ENCODE measurements at places on chromosomes 5 and 9.

GRCh38 chr9:17081814-17082213, 53.0 kb upstream of the CNTLN start:
- no peak for DNase-seq
- no peak overlapping the region for H3K4me3 ChIP-seq
- H3K27me3 ChIP-seq: no peaks in the 10 kb centered on the region
- H3K4me1 ChIP-seq: peaks cover 19% of the 10 kb centered on the region

DNA sequence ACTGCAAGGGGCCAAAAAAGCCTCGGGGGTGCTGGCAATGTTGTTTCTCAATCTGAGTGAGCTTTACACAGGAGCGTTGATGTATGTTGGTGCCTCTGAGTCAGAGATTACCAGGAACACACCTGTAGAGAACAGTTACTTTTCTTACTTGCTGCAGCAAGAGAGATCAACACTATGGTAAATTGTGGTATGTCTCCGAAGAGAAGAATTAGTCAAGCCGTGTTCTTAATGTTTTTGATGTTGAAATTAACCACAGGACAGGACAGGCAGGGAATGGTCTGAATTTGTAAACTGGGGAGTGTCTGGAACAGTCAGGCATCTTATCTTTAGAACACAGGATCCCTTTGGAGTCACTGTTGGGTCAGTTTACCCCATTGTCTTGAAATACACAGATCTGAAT, 285.7 kb downstream of the DNAH5 start:
- H3K36me3 ChIP-seq: no peaks in the 10 kb centered on the region
- H3K27me3 ChIP-seq: no peaks in the 10 kb centered on the region
- DNase-seq: no peak
- H3K4me3 ChIP-seq: no peak overlapping the region
- H3K27ac ChIP-seq: no peak overlapping the region
- no peaks in the 10 kb centered on the region for H3K4me1 ChIP-seq

- H3K36me3 ChIP-seq: no peaks in the 10 kb centered on the region
- no peak overlapping the region for H3K27ac ChIP-seq
- no peak for DNase-seq
- H3K4me1 ChIP-seq: 0 out of 2 replicates have a peak, but pooled peaks cover 3% of the 10 kb centered on the region
- no peaks in the 10 kb centered on the region for H3K27me3 ChIP-seq
- no peak overlapping the region for H3K4me3 ChIP-seq
Observed at GRCh38 chr5:106521701-106522100, 1149.0 kb downstream of the EFNA5 start.

- H3K36me3 ChIP-seq: no peaks in the 10 kb centered on the region
- H3K27ac ChIP-seq: no peak overlapping the region
- H3K4me1 ChIP-seq: no peaks in the 10 kb centered on the region
- no peaks in the 10 kb centered on the region for H3K27me3 ChIP-seq
Observed at GRCh38 chr5:54764102-54765090, 221.0 kb downstream of the ESM1 start.

DNA sequence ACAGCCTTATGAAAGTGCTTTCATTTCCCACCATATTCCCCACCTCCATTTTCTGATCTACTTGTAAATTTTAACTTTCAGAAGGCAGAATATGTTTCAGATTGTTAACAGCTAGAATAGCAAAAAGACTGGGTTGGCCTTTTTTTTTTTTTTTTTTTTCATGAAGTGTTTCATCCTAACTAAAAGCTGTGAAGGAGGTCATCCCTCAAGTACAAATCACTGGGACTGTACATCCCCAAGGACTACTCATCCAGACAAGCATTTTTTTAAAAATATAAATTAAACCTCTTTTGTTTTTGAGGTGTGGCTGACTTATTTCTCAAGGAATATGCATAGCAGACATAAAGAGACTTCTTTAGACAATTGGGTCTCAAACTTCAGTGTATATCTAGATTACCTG, 542.1 kb upstream of the TUSC1 start:
- DNase-seq: no peak
- no peak overlapping the region for H3K4me3 ChIP-seq
- peaks cover 9% of the 10 kb centered on the region for H3K4me1 ChIP-seq
